Effector memory CD8-positive, alpha-beta T cell (primary cell): ENCODE measurements at places on chromosomes 11 and 22.

GRCh38 chr22:46067159-46068111 lies 82.9 kb upstream of the PPARA start:
- no peak for DNase-seq

- DNase-seq: no peak
These were observed 129.4 kb downstream of the CCDC34 start for GRCh38 chr11:27233654-27234042.

DNA sequence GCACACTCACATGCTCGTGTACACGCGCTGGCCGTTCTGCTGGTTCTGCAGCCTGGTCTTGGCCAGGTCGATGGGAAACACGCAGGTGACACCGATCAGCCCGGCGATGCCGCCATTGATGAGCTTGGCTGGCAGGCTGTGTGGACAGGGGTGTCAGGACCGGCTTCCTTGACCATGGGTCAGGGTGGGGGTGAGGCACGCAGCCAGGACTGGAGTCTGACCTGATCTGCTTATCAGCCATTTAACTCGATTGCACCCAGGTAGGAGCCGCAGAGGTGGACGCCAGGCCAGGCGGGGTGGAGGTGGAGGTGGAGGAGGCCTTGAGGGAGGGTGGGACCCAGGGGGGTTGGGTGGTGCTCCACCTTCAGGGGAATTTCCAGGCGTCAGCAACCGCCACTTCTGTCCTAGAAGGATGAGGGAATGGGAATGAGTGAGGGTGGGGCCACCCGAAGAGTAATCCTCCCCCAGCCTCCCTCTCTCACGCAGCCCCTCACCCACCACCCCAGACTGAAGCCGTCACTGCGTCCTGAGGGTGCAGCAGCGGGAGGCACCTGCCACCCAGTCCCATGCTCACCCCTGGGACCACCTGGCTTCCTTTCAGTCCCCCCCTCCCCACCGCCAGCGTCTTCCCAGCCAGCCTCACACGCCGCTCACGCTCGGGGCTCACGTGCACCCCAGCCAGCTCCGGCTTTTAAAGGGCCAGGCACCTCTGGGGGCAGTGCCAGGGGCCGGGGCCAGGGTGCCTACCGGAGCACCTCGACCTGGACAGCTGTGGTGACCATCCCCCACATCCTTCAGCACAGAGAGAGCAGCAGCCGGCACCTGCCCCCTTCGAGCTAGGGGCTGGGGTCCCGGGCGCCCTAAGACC lies 3.1 kb downstream of the SLC25A22 start:
- no peak for DNase-seq

- no peak for DNase-seq
These were observed 72.8 kb downstream of the SFI1 start for GRCh38 chr22:31569126-31569525.

DNA sequence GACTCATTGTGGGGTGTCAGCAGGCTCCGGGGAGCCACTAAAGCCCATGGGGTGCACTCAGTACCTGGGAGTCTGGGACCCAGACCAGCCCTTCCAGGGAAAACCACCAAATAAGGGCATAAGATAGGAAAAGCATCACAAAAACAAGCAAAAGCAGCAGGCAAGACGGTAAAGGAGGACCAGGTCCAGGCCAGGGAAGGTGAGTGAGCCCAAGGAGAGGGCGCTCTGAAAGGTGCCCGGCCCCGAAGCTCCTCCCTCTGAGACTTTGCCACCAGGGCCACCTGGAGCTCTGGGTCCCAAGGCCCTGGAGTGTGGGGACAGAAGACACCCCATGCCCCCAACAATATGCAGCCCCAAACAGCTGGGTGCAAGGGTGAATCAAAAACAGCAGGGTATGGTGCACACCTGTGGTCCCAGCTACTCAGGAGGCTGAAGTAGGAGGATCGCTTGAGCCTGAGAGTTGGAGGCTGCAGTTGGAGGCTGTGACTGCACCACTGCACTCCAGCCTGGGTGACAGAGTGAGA lies 5.2 kb upstream of the IL17REL start:
- DNase-seq: no peak

DNA sequence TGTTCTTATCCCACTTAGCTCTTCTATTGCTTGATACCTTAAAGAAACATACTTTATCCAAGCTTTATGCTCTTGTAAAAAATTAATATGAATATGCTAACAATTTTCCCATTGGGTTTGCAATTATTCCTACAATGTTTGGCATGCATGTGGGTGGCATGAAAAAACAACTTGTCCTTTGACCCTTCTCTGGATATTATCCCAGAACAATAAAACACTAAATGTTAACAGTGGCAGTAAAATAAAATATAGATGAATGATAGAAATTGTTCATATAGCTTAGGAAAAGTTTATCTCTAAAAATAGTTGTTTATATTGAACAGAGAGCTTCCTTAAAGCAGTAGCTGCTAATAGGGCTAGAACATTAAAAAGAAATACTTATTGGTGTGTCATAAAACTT lies 860.5 kb upstream of the LRRC4C start:
- no peak for DNase-seq

DNA sequence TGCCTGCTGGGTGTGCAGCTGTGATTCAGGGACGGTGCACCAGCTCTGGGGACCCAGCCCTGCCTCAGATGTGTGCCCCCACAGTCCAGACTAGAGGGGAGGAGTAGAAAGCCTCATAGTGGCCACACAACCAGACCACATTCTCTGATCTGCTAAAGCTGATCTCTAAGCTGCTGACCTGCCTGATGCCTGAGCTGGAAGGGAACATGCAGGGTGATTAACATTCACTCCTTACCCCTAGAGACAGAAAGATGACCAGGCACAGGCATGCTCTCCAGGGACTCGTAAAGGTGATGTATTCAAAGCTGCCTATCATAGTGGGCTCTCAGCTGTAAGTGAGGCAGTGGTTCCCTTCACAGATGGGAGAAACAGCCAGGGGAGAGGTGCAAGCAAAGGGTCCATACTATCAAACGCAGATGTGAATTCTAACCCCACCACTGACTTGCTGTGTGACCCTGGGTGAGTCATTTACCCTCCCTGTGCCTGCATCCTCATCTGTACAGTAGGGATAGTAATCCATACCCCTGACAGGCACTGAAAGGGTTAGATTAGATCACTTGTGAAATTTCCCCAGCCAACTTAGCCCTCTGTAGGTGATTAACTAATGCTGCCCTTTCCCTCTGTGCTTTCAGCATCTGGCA lies 29.0 kb upstream of the LRRC32 start:
- no peak for DNase-seq

- no peak for DNase-seq
These were observed 172.9 kb upstream of the NECTIN1 start for GRCh38 chr11:119901657-119902577.
